PC-9 (cell line): ENCODE measurements at places on chromosomes 1 and 21.

GRCh38 chr21:45831991-45832740, 149.4 kb upstream of the COL6A1 start:
- DNase-seq, result no peak

- DNase-seq, result no peak
Measured at GRCh38 chr1:243726806-243727502, 123.1 kb downstream of the AKT3 start.

GRCh38 chr1:147840909-147841308, 61.7 kb upstream of the GJA8 start:
- DNase-seq, result no peak

DNA sequence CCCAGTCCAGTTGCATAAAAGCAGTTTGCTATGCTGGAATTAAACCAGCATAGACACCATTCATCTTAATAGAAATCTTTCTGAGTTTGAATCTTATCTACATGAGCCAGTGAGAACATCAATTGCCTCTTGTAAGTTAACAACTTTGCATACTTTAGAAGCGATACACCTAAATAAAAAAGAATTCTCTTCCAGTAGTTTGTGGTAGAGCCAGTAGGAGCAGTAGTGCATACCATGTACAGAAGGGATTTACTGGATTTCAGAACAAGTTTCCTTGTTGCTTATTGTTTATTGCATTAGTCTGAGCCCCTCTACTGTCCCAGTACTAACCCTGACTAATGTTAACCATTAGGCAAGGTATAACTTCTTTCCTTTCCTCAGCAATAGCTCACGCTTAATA, 313.1 kb downstream of the TGFB2 start:
- no peak for DNase-seq

DNA sequence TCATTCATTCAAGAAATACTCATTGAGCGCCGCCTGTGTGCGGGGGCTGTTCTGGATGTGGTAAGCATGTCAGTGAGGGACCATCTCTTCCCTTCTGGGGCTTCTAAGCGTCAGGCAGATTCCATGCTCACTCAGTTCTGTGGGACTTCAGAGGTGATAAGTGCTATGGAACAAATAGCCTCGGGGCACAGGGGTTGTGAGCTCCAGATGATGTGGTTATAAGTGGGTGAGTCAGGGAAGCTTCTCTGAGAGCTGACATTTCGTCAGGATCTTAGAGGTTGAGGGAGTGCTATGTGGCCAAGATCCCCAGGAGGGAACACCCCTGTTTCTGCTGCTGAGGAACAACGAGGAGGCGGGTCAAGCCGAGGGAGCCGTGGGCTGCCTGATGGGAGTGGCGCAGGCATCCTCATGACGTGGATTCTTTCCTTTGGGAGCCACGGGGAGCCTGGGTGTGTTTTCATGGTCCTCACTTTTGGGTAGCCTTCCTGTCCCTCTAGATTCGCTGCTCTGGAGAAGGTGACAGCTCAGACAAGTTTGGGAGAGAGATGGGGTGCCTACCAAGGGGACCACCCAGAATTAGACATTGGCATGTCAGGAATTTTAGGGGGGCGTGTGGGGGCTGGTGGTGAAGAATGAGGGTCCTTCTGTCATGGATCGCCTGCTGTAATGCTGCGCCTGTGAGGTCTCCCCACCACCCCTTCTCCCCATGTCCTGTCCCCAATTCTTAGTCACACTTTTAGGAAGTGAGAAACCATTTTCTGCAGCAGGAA, 38.5 kb downstream of the HUNK start:
- no peak for DNase-seq

GRCh38 chr1:22930240-22930912, 42.3 kb downstream of the LACTBL1 start:
- peak; percentile 60 for DNase-seq

GRCh38 chr1:2896824-2897223, 95.3 kb upstream of the TTC34 start:
- DNase-seq, result no peak

- DNase-seq, result no peak
Measured at GRCh38 chr1:96820107-96820506, 98.5 kb downstream of the PTBP2 start.

DNA sequence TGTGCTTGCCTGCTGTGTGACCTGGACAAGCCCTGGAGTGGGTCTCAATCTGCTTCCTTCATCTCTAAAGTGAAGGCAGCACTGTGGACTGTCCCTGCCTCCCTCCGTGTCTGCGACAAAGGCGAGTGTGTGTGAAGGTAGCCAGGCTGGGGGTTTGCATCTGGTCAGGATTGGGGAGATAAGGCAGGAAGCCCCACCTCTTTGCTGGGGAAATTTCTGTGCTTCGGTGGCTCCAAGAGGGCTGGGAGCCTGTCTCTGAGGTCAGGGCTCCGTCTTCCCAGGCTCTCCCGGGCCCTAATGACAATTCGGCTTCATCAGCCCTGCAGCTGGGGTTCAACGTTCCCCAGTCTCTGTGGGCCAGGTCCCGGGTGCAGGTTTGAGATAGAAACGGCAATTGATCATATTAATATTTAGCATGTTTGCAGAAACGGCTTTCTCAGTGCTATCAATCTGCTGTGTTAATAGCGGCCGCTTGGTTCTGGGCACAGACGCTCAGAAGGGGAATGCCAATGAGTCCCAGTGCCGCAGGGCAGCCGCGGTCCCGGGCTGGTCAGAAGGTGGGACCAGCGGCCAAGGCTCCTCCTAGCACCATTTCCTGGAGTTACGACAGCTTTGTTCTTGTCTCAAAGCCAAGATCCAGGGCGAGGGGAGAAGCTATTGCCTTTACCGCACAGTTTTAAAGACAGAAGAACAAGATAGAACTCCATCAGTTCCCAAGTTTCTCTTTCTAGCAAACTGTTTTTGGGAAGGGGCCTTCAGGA, 105.7 kb downstream of the PRDM16 start:
- DNase-seq, result no peak

DNA sequence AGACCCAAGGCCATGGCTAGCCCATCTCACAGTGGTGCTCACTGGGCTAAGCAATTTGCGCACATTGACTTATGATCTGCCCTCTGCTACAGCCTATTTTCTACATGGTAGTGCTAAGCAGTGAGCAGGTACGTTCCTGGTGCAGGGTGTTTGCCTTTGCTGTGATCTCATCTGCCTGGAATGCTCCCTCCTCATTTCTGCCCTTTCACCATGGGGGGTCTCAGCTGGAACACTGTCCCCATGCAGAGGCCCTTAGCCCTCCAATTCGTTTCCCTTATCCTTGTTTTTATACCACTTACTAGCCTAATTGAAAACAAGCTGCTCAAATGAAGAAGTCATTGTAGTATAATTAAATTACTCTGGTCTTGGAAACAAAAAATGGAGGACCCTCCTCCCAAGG, 2.0 kb upstream of the B3GALT5 start:
- DNase-seq, result no peak
